ENCODE measurements at places on chromosomes 6 and 20. TPM values are rescaled to one million over a fixed set of nuclear protein-coding genes. Genes with fewer than 3 reads are reported as not detected.

GRCh38 chr6:53834132-53834531 lies 39.3 kb downstream of the LRRC1 start:
- DNase-seq, result no peak

DNA sequence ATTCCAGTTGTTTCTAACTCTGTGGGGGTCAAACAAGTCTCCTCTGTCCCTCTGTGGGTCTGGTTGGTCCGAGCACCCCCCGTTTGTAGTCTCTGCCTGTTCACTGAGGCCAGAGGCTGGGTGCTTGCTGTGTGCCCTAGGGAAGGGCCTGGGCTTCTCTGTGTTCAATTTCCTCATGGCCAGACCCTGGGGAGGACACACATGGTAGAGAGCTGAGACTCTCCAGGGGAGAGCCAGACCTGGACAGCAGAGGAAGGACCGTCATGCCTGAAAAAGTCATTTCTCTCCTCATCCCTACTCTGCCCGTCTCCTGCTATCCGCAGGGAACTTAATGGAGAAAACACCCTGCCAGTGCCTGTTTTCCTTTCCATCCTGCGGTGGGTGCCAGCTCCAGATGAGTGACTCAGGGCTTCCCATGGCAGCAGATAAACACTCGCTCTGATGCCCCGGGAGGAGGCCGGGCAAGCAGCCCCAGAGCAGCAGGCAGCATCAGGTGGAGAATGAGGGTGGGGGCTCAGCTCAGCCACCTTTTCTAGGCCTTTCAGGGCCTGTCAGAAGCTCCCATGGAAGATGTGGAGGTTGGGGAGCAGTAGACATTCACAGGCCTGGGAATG lies 51.9 kb downstream of the SNAI1 start:
- no peak for DNase-seq

DNA sequence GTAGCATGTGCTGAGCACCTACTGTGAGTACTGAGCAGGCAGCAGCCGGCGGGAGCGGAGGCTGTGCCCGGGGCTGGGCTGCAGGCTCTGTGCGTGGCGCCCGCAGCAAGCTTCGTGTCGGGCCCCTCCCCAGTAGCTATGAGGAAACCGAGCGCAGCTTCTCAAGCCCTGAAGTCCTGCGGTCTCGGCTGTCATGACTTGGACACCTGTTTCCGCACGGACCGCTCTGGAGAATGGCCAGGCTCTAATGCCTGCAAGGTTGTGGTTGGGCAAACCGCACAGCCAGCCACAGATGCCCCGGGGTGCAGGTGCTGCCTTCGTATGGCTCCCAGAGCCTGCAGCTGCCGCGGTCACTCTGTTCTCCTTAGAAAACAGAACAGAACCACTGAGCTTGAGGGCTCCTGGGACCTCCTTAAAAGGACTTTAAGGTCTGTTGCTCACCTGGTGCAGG lies 33.7 kb downstream of the PYGB start:
- DNase-seq, result no peak

DNA sequence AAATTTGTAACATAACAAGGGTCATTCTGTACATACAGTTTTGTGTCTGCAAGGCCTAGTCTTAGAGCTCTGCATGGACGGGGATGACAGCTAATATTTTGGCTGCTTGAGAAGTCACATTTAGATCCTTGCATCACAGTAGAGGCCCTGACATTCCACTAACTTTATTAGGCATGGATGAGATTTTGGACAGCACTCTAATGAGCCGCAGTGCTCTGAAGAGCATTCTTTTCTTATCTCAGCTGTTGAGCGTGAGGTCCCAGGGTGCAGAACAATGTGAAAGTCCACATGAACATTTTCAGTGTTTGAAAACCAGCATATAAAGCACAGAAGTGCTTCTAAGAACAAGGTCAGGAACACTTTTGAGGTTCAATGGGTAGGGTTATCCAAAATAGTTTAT lies 58.9 kb downstream of the IPCEF1 start:
- no peak for DNase-seq

DNA sequence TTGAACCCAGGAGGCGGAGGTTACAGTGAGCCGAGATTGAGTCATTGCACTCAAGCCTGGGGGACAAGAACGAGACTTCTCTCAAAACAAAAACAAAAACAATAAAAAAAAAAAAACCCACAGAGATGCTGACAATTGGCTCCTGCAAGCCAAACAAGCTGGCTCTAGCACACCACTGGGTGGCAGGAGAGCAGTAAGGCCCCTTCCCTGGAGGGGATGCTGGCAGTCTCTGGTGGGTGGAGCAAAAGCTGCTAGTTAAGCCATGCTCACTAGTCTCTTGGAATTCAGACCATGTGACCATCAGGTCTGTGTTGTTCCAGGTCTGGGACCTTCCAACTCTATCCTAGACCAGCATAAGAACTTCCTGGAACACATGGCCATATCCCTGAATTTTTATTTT lies 18.9 kb upstream of the DSN1 start:
- DNase-seq, result peak; percentile 76

- DNase-seq, result no peak
Observed at GRCh38 chr6:154520280-154520679, 9.8 kb upstream of the CNKSR3 start.

Gene CST5
- total RNA-seq, result not detected

DNA sequence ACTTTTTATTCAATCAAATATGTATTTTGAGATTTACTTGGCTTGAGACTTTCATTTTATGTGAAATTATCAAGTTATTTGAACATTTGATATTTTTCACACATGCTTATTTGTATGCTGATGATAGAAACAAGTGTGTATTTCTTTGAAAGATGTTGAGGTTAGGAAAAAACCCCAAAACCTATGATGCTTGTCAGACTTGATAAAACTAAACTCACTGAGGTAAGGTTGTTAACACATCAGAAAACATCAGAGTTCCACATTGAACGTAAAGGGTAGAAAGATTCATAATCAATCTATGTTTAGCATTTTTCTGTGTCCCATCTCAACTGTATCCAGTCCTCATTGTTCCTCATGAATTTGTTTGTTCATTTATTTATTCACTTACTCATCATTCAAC lies 12.2 kb downstream of the SF3B5 start:
- no peak for DNase-seq

DNA sequence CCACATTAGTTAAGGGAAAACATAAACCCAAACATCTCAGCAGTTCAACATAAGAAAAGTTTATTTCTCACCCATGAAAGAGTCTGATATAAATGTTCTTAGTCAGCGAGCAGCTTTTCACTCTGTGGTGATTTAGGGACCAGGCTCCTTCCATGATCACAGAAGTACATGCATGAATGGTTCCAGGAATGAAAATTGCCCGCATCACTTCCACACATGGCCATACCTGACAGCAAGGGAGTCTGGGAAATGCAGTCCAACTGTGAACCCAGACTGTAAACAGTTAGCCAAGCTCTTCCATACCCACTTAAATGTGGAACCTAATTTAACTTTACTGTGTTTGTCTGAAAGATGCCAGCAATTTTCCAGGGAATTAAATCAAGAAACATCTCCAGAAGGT lies 353.9 kb downstream of the HACE1 start:
- DNase-seq, result no peak

DNA sequence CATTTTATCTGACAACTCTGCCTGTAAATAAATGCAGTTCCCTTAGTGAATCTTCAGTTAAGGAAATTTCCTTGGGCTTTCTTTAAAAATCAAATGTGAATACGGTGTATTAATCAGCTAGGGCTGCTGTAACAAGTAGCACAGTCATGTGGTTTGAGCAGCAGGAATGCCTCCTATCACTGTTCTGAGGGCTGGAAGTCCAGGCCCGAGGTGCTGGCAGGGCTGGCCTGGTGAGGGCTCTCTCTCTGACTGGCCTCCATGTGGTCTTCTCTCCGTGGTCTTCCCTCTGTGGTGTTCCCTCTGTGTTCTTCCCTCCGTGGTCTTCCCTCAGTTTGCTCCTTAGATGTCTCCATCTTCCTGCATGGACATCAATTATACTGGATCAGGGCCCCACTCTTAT lies 124.1 kb downstream of the SMOC2 start:
- DNase-seq, result no peak

DNA sequence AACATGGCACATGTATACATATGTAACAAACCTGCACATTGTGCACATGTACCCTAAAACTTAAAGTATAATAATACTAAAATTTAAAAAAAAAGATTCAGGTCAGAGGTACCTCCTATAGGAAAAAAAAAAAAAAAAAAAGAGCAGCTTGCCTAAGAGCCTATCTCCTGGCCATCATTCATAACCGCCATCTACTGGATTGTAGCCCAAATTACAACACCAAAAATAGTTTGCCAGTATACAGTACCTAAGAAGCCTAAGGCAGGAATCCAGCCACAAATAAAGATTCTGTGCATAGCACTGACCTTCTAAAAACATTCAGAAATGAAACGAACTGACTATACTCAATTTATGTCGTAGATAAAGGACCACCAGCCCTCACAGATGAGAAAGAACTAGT lies 438.4 kb upstream of the ADGRB3 start:
- peak; percentile 26 for DNase-seq

Gene HLA-DMB
- 0.83 TPM for total RNA-seq

- DNase-seq, result no peak
Observed at GRCh38 chr6:168012431-168013249, 15.2 kb downstream of the KIF25 start.

- no peak for DNase-seq
Observed at GRCh38 chr6:68635706-68636513, 828 bp downstream of the ADGRB3 start.

DNA sequence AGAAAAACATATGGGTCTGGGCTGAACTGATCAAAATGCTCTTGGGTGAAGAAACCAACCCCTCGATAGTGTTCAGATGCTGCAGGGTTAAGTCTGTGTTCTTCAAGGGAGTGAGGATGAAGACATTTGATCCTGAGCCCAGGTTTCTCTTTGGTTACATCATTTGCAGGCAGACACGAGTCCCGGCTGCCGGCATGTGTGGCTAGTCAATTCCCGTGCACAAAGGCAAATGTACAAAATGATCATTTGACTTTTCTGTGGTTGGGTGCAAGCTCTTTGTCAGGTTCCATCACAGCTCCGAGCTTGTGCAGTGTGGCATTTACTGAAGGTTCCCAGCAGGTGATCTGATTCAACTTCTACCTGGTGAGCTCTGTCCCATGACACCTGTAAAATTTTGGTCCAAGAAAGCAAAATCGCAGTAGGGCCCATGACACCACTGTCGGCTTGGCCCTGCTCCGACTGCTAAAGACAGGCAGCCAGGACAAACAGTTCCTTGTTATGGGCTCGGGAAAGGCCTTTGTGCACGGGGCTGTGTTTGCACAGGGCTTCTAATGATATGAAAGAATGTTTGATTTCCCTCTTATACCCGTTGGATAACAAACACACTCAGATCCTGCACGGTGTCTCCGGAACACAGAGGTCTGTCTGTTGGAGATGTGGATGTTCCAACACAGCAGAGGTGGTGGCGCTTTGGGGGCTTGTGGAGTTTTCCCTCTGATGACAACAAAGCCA lies 46.9 kb downstream of the GJA10 start:
- peak; percentile 57 for DNase-seq

DNA sequence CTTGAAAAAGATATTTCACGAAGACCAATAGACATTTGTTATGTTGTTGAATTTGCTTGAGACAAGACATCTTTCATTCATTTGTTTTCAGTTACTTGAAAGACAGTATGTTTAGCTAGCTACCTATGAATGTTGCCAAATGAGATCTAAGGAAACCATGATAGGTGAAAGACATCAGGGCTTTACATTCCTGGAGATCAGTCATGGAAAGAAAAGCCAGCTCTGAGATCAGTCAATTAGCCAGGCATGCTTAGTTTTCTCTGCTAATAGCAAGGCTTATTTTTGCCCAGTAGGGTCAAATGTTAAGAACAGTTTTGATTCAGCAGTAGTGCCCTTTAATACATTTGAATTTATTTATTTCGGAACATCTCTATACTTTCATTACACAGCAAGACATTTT lies 116.5 kb upstream of the EDN1 start:
- DNase-seq, result no peak

GRCh38 chr6:31129130-31129529 lies 8.9 kb upstream of the CDSN start:
- DNase-seq, result no peak

DNA sequence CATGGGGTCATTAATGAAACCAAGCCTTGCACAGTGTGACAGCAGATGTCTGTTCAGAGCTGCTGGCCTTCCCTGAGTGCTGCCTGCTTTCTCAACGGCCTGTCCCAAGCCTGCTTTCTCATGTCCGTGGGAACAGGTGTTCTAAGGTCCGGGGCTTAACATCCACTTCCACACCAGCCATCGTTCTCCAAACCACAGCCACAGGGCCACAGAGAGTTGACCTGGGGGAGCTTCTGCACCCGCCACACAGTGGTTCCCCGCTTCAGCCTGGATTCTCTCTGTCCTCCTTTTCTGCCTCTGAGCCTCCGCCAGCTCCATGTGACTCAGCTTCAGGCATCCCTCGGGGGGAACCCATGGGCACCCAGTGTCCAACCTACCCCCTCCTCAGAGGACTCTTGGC lies 26.9 kb upstream of the PPP1R3G start:
- DNase-seq, result peak; percentile 7

GRCh38 chr6:135328136-135328535 lies 147.0 kb downstream of the MYB start:
- DNase-seq, result no peak

Gene RBM39
- 462 TPM for total RNA-seq

Gene SLC17A3
- total RNA-seq, result not detected

Gene TRIM10
- total RNA-seq, result not detected

Gene GSTA4
- total RNA-seq, result 54.0 TPM

DNA sequence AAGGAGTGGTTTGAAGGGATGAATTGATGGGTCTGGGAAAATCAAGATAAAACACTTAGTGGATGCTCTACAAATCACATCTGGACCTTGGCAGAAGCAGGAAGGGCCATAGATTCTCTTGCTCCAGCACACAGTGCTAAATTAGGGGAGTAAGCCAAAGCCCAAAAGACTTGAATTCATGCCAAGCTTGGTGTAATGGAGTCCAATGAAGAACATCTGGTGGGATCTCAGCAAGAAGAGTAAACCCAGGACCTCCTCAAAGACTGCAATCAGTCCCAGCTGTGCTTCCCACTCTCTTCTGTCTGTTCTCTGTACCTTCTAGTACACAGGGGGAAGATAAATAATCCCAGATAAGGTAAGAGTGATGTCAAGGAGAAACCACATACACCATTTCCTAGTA lies 683.4 kb downstream of the RNF144B start:
- DNase-seq, result no peak

Gene TGM3
- total RNA-seq, result not detected

DNA sequence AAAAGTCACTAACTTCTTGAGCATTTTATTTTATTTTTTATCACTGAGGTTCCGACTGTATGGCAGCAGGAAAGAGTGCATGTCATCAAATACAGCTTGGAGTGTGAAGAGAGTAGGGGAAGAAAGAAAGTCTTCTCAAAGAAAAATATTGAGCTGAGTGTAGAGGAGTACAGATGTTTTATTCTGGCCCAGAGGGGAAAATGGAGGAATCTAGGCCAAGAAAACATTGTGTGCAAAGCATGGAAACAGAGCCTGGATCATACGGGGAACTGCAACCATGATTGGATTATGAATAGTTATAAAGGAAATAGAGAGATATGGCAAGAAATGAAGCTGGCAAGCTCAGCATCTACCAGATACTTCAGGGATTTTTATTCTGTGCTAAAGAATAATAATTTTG lies 104.2 kb upstream of the SCGN start:
- no peak for DNase-seq

GRCh38 chr20:45405571-45406259 lies 2.4 kb upstream of the DBNDD2 start:
- DNase-seq, result peak; percentile 9

GRCh38 chr6:105648276-105648675 lies 245.4 kb upstream of the PREP start:
- DNase-seq, result no peak

- DNase-seq, result peak; percentile 8
Observed at GRCh38 chr20:62642666-62643520, 590 bp downstream of the SLCO4A1 start.

Gene PRSS16
- not detected for total RNA-seq
